ENCODE measurements at places on chromosomes 7 and 10.

GRCh38 chr10:43093423-43094076 is 16.7 kb downstream of the RET start:
- no peak for DNase-seq

- peak; percentile 31 for DNase-seq
Measured at GRCh38 chr10:28411648-28412047, 108.8 kb upstream of the MPP7 start.

GRCh38 chr7:12706900-12707536 is 19.6 kb downstream of the ARL4A start:
- DNase-seq: no peak

- no peak for DNase-seq
Measured at GRCh38 chr7:3892157-3892556, 591.1 kb downstream of the SDK1 start.

DNA sequence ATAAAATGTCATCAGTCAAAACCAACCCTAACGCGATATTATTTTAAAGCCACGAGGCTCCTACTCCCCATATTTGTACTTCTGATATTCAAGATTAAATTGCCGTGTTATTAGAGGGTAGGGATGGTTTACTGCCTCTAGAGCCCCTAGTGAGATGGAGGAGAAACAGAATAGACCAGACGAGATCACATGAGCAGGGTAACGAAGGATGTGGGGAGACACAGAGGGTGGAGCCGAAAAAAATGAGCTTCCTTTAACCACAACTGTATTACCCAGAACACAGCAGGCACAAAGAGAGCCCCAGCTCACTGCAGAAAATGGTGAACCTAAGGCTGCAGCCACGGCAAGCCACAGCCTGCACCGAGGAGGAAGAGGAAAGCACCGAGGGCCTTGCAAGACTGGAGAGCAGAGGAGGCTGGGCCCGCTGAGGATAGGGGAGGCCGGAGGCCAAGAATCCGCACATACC is 14.3 kb downstream of the ZC3HAV1 start:
- peak; percentile 83 for DNase-seq

DNA sequence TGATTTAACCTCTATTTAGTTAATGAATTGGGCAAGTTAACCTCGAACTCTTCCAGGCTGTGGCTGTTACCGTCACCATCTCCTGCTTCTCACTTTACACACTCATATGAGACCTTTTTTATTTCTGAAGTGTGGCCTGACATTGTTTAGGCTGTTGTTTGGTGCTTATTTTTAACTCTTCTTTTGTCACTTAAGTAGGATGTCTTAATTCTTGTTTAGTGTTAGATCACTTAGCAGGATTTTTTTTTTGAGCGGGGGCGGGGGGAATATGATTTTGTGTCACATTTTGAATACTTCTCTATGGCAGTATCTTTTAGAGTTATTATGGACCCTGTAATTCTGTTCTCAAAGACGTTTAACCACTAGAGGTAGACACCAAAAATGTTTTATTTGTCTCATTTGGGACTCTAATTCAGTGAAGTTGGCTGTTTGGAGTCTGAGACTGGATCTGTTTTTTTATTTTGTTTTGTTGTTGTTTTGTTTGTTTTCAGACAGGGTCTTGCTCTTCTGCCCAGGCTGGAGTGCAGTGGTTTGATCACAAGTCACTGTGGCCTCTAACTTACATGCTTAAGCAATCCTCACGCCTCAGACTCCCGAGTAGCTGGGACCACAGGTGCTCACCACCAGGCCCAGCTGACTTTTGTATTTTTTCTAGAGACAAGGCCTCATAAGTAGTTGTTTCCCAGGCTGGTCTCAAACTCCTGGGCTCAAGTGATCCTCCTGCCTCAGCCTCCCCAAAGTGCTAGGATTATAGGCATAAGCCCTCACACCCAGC is 73.5 kb downstream of the CUX1 start:
- DNase-seq: no peak

DNA sequence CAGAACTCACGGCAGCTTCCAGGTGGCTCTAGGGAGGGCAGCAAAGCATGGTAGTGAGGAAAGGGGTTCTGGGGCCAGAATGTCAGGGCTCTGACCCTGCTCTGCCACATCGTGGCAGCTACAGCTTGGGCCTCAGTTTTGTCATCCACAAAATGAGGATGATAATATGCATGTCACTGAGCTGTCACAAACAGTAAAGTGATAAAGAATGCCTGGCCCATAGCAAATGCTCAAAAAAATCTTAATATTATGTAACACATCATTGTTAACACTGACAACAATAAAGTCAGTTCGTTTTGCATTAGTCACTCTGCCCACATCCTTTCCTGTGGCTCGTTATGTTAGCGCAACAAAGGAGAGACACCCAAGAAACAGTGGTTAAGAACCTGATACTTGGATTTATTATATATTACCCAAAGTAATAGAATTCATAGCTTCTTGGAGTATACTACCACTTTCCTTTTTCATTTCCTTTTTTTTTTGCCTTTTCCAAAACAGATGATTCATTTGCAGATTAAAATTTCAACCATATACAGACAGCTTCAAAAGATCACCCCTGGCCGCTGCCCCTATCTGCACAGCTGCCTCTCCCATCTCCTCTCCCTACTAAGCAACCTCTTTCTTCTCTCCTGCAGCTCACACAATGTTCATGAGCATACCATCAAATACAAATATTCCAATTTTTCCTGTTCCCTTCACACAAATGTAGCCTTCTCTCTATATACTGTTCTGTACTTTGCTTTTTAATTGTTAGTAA is 45.5 kb upstream of the DDC start:
- DNase-seq: no peak

DNA sequence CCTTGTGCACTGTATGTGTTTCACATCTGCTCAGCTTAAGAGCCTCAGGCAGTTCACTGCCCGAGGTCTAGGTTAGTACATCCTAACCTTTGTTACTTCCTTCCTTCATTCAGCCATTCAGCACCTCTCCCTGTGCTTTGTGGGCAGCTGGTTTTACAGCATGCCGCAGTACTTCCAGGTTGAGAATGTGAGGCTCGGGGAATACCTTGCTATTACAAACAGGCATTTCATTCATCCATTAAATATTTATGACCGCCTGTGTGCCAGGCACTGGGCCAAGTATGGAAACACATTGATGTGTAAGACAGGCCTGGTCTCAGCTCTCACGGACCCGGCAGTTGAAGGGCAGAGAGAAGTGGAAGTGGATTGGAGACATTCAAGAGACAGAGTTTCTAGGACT is 82.4 kb downstream of the SHH start:
- no peak for DNase-seq

DNA sequence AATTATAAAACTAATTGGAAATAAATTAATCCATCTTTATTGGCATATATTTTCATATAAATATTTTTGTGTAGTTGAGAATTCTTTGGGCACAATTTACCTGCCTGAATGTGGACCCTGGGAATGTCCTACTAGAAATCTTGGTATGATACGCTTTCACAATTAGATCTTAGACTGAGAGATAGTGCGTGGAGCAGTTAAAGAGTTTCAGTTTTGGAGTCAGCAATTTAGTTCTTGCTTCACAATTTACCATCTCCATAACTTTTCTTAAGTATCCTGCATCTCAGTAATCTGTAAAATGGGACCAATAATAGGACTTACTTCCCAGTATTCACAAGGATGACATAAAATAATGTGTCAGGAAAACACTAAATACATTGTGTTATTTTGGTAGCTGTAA is 2.0 kb downstream of the MTPN start:
- no peak for DNase-seq

- no peak for DNase-seq
Measured at GRCh38 chr7:27245798-27246691, 3.4 kb downstream of the EVX1 start.

- DNase-seq: no peak
Measured at GRCh38 chr10:73907841-73908517, 3.0 kb upstream of the PLAU start.

DNA sequence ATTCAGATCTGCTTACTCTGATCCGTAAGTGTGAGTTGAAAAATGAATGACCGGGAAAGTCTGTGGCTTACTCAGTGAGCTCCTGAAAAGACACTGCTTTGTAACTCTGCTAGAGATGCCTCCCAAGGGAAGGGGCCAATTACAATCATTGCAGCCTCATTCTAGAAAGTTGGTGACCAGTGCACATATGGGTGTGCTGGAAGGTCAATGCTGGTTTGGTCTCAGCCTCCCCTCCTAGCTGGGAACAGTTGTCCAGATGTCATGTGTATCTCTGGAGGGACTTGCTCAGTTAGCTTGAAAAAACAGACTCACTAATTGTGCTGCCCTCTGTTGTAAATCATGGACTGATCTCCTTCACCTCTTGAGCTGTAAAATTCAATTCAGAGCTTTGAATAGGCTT is 405.0 kb downstream of the ADRA2A start:
- no peak for DNase-seq

Data from GM10248 (cell line).